ENCODE measurements at places on chromosomes 7 and 10.

- no peak for DNase-seq
Measured at GRCh38 chr7:48628793-48629349, 295.5 kb upstream of the CDC14C start.

DNA sequence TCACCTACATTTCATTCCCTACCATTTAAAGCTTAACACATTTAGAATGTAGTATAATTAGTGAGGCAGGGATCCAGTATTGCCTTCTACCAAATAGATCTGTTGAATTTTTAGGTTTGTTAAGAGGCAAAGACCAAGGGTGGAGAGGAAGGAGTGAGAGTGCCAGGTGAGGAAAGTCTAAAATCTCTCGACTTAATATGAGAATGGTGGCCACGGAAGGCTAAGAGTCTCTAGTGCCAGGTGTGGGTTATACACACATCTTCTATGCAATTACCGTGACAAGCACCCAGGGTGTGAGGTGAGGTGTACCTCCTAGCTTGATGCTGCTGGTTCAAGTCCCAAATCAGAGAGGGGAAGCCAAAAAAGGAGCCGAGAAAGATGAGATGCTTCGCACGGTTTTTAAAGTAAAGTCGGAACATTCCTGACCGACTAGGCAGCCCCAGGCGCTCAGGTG is 439 bp downstream of the IQUB start:
- DNase-seq: peak; percentile 20

GRCh38 chr7:36182854-36183604 is 30.0 kb downstream of the EEPD1 start:
- DNase-seq: no peak

GRCh38 chr7:112594397-112594796 is 113.6 kb downstream of the LSMEM1 start:
- no peak for DNase-seq

DNA sequence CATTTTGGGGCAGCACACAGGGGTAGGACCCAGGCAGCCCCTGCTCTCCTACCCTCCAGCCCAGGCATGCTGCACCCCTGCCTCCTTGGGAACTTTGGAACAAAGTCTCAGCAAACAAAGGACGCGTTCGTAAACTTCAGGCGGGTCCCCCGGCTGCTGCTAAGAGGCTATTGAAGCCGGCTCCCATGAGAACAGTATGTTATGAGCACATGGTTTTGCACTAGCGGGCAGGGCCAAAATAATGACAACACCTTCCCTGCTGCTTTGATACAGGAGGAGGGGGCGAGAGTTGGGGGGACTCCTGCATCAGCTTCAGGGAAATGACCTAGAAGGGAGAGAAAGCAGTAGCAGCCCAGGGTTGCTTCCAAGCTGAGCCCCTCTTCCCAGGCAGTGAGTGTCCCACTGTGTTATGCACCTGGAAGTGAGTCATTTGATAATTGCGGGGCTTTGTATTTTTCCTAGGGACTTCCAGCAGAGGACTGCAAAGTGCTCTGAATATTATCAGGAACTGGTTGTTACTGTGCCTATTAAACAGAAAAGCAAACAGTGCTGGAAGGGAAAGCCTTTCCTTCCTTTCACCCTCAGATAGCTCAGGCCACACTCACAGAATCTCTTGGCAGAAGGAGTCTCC is 6.9 kb downstream of the ITPRIP start:
- no peak for DNase-seq

GRCh38 chr10:104033401-104033930 is 52.2 kb downstream of the COL17A1 start:
- DNase-seq: no peak

DNA sequence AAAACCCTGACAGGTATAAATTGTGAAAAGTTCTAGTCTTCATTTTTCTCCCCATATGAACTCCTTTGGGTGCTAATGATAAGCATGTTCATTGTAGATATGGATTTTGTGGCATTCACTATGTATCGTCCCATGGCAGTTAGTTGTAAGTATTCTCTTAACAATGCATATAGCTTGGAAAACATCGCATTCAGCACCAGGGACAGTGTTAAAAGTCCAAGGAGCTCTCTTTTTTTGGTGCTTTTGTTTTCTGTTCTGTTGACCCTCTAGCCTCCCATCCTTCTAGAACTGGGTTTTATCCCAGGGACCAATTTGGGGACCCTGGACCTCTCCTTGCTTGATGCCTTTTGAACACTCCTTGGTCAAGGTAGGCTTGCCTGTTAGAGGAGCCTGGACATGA is 37.7 kb downstream of the INSYN2A start:
- DNase-seq: no peak

GRCh38 chr7:150903606-150904005 is 51.3 kb downstream of the AOC1 start:
- no peak for DNase-seq

- no peak for DNase-seq
Measured at GRCh38 chr7:154584352-154585252, 418.3 kb downstream of the PAXIP1 start.

Measured in activated naive CD4-positive, alpha-beta T cell treated with Interleukin-2 at 50 U/mL for 16 hours (primary cell).